ENCODE measurements at places on chromosomes 13 and 19.

GRCh38 chr19:51025401-51025800 lies 1.0 kb downstream of the KLK11 start:
- no peak for DNase-seq

DNA sequence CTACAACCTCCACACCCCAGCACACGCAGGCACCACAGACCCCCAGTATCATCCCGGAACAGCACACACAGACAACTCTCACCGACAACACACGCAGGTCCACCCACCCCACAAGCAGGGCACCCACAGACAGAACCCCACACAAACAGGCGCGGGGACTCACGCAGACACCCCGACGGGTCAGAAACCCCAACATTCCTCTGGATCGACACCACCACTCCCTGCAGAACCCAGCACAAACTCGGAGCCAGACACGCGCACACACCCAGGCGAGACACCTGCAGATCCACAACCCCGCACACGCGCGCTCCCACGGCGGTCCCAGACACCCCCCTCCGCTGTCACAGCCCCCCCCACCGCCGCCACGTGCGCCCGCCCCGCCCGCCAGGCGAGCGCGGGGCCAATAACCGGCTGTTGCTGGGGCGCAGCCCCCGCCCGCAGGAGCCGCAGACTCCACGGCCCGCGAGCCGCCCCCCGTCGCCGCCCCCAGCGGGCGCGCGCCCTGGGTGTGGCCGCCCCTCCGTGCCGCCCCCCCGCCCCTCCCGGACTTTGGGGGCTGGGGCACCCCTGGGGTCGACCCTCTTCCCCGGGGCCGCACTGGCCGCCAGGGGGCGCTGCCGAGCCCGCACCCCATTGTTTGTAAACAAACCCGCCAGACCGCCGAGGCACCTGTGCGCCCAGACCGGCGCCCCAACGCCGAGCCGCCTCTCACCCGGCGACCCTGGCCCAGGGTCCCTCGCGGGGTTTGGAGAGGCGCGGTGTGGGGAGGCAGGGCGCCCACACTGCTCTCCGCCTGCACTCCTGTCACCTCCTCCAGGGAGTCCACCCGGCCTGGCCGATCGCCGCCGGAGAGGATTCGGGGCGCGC lies 712 bp downstream of the BBC3 start:
- DNase-seq, result peak; percentile 76

DNA sequence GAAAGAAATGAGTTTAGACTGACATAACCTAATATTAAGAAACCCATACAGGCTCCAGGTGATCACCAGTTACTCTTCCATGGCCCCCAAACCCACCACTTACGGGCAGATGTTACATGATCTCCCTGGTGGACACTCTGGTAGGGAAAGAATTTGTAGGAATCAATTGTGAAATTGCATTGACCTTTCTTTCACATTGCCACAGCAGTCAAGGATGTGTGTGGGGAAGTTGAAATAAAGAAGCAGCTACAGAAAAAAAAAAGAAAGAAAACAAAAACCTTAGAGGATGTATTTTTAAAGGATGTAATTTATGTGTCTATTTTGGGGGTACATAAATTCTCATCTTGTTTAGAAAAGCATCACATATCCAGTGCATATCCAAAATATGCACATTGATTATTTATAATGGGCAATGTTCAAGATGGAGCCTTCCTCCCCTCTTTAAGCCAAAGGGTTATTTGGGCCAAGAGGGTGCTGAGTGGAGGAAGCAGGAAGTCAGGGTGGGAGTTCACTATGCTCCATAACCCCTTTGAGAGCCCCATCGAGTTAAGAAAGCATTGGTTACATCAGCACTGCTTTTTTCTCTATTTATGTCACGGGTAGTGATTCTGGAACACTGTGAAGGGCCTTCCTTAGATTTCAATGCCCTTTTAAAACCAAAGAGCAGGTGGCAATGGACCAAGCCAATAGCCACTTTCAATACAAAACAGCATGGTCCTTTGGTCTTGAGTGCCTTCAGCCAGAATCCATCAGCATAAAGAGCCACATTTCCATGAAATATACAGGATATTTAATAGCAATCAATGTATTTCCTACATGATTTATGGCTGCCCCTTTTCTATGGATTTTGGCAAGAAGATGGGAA lies 169.6 kb downstream of the LACC1 start:
- no peak for DNase-seq

- DNase-seq, result no peak
These were observed 31.4 kb upstream of the TPTE2 start for GRCh38 chr13:19592657-19593180.

GRCh38 chr13:21365574-21365973 lies 93.5 kb downstream of the ZDHHC20 start:
- DNase-seq, result no peak

DNA sequence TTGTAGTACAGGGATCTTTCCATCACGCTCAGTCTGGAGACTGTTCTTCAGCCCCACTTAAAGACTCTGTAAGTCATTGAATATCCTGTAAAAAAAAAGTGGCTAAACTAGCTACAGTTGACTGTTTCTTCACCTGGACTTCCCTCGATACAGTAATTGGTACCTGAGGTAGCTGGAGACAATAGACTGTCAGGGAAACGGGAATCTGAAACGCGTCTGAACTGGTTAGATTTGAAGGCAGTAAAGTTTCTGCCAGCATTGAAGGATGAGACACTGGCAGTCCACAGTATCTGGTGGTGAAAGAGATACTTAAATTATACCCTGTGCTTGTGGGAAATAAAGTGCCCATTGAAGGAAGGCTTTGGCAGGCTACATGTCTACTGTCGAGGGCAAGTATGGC lies 550.5 kb downstream of the IRS2 start:
- no peak for DNase-seq

GRCh38 chr13:60662595-60662994 lies 265.6 kb downstream of the TDRD3 start:
- DNase-seq, result no peak

GRCh38 chr13:67515895-67516294 lies 285.8 kb upstream of the PCDH9 start:
- no peak for DNase-seq

- DNase-seq, result no peak
These were observed 14.6 kb downstream of the ZNF254 start for GRCh38 chr19:24101459-24102115.
